Activated CD8-positive, alpha-beta memory T cell treated with anti-CD3 and anti-CD28 coated beads for 48 hours (primary cell): ENCODE measurements at places on chromosomes 2 and 18.

- DNase-seq, result no peak
Observed at GRCh38 chr2:113829761-113830160, 60.1 kb upstream of the ACTR3 start.

- no peak for DNase-seq
Observed at GRCh38 chr2:195307751-195308150, 349.3 kb upstream of the SLC39A10 start.

- DNase-seq, result no peak
Observed at GRCh38 chr2:73993376-73993775, 8.7 kb downstream of the TET3 start.

GRCh38 chr2:69164061-69164778 is 151.2 kb downstream of the ANTXR1 start:
- no peak for DNase-seq

DNA sequence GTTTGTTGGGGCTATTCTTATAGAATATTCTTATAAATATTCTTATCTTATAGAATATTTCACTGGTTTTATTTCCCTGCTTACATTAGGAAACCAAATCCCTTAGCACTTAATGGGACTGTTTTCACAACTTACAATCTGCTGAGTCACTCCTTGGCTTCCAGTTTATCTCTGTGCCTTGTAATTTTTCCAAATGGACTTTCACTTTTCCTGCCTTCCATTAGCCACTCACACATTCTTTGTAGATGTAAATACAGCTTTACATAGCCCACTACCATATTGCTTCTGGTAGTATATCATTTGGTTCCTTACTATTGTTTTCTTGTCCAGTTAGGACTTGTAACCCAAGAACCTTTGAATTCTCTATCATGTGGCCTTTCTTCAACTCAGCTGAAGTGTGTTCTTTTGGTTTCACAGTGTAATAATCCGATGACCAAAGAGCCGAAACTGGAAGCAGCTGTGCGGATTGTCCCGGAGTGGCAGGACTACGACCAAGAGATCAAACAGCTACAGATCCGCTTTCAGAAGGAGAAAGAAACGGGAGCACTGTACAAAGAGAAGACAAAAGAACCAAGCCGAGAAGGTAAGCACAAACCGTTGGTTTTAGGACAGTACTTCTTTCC is 96.1 kb downstream of the UGGT1 start:
- no peak for DNase-seq

DNA sequence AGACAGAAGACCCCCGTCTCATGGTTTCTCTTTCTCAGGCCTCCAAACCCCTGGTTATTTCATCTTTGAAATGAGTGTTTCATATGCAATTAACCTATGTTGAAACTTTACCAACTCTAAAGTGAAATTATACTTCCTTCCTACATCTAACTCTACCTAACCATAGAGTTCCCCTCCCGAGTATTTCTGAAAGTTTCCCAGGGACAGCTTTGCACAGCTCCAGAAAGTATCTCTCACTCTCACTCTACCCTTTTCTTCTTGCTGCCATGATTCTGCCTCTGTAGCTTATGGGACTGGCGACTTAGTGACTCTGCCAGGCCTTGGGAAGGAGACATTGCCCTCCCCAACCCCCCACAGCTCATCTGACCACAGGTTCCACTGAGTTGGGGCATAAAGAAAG is 107.9 kb downstream of the B3GNT2 start:
- DNase-seq, result no peak

DNA sequence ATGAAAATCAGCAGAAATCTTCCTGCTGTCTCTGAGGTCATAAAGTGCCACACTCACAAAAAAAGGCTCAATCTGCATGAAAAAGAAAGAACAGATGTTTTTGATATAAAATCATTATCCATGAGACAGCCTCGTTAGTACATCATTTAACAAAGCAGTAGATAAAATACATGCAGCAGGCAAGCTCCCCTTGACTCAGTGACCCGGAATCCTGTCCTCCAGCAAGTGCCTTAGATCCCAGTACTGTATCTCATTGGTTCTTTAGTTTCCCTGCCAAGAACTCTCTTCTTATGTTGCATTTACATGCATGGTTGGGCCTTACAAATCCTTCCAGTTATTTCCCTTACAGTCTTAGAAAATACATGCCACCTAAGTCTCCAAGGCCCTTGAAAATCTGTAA is 148.9 kb upstream of the CCDC195 start:
- no peak for DNase-seq

- DNase-seq, result no peak
Observed at GRCh38 chr2:104976603-104977120, 61.2 kb upstream of the MRPS9 start.

GRCh38 chr18:54647176-54647575 is 56.1 kb downstream of the DYNAP start:
- no peak for DNase-seq

- no peak for DNase-seq
Observed at GRCh38 chr2:174493549-174494331, 6.9 kb upstream of the GPR155 start.

- no peak for DNase-seq
Observed at GRCh38 chr2:230910546-230911177, 14.4 kb downstream of the GPR55 start.

GRCh38 chr2:168461178-168461941 is 5.3 kb downstream of the CERS6 start:
- DNase-seq, result no peak

DNA sequence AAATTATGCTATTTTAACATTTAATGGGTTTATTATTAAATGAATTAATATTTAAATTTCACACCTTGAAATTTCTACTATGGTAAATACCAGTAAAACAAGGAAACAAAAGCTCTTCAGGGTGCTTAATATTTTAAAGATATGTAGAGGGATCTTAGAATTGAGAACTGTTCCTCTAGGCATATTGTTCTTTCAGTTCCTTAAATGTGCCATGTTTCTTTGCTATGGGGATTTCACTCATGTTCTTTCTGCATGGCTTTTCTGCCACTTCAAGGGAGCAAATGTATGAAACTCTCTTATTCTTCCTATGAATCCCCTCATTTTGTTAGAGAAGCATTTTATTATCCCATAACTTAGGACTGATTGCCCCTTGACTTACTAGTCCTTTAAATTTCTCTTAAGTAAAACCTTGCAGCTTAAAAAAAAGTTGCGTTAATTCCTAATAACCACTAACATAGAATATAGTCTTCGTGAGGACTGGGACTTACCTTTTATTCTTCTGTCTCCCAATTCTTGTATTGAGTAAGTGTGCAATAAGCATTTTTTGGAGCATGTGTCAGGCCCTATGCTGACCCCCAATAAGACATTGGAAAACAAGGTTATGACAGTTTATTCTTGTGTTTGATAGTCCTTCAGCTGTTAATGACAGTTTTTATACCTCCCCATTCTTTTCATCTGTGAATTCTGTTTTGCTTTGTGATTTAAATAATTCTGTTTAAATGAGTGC is 95.7 kb downstream of the BIRC6 start:
- no peak for DNase-seq

GRCh38 chr2:227153758-227154486 is 10.1 kb downstream of the COL4A4 start:
- DNase-seq, result no peak

GRCh38 chr2:232668805-232669444 is 28.2 kb upstream of the GIGYF2 start:
- DNase-seq, result no peak

DNA sequence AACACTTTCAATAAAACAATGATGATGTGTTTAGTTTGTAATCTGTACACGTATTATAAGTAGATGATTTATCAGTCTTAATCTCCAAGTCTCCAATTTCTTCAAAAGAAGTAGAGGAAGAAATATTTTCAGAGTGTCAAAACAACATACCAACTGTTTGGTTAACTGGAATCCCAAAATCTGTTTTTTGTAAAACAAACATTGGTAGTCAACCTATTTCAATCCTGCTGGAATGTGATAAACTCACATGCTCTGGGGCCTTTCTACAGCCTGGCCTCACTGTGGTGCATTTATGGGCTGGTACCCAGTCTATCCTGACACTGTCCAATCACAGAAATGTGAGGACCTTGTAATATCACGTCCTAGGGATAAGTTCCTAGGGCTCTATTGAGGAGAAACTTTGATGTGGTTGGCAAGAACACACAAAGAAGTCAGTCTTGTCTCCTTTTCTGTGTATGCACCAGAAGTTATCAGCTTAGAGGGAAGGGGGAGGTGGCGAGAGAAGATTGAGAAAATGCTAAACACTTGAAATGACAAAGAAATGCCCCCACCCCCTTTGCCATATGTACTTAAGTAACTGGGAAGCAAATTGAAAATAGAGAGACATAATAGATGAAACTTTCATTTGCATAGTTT is 47.2 kb downstream of the PRKRA start:
- no peak for DNase-seq

GRCh38 chr2:205646680-205647079 is 35.6 kb upstream of the NRP2 start:
- no peak for DNase-seq

- no peak for DNase-seq
Observed at GRCh38 chr18:12258719-12259705, 4.9 kb downstream of the CIDEA start.

DNA sequence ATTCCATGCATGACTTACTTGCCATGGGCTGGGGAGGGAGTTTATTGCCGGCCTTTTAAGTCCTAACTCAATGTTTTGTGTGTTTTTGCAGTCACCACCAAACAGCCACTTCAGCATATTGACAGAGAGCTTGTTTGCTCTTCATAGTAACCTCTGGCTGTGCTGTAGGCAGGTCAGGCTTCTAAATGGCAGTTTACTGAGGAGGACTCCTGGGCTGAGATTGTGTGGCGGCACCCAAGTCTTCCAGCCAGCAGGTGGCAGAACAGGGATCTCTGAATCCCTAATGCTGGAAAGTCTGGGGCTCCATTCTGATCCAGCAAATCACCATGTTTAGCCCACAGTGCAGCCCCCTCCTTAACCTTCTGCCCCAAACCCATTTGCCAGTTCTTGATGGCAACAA is 121.2 kb downstream of the CAPN13 start:
- no peak for DNase-seq

DNA sequence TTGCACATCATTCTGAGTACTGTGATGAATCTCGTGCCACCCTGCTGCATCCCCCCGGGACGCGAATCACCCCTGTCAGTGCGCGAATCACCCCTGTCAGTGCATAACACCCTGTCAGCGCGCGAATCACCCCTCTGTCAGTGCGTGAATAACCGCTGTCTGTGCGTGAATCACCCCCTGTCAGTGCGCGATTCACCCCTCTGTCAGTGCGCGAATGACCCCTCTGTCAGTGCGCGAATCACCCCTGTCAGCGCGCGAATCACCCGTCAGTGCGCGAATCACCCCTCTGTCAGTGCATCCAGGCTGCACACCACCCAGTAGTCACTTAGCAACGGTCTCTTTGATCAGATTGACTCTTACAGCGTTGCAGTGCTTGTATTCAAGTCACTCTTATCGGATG is 134.4 kb upstream of the TPO start:
- DNase-seq, result no peak

GRCh38 chr18:57188851-57189557 is 42.1 kb downstream of the BOD1L2 start:
- no peak for DNase-seq

DNA sequence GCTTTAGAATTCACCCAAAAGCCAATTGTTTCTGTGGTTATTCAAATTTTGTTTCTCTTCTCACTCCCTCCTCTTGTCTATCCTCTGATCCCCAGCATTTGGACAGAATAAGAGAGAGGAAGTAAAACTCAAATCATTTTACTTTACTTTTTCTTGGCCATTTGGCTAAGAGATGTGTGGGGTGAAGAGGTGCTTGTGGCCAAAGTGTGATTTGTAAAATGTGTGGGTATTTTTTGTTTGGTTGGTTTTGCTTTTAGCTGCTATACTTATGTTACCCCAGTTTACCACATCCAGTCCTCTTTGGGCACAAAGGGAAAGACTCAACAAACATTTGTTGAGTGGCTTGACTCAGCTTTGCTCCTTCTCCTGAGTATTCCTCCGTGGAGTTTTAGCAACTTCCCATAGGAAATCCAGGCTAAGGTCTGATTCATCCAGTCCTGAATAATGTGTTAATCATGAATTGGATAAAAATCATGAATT is 109.1 kb upstream of the CYP1B1 start:
- DNase-seq, result no peak

- no peak for DNase-seq
Observed at GRCh38 chr2:233025706-233026105, 6.8 kb upstream of the NEU2 start.

DNA sequence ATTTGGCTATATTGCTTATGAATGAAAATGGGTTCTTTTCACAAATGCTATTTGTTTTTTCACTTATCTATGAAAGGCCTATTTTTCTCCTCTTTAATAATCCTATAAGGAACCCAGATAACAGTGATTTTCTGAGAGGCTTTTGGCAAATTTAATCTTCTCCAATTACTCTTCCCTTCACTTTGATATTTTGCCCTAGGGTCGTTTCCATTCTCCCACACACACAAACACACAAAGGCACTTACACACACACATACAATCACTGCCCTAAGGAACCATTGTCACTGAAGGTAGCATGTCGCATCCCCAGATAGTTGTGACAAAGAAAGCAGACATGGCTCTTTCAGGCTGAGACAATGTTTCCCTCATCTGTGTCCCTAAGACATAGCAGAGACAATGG is 170.1 kb upstream of the PGAP1 start:
- no peak for DNase-seq

GRCh38 chr2:17611036-17611435 is 70.5 kb downstream of the VSNL1 start:
- DNase-seq, result no peak

GRCh38 chr2:25743132-25743830 is 69.9 kb upstream of the DTNB start:
- no peak for DNase-seq

DNA sequence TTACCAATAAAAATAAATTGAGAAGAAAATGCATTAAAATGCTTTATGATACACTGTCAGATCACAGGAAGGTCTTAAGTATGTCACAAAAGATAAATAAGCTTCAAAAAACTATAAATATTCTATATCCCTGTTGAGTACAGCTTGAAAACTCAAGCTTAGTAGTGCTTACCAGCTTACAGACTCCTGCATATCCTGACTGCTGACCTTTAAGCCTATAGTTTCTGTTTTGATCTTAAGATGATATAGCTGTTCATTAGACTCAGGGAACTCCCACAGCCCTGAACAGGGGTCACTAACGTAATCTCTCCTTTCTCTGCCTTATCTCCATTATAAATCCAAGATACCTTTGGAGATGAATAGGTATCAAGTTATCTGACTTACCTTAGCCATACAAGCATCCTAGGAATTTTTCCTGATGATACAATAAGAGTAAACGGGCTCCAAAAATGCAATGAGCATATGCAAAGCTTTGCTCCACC is 93.7 kb upstream of the RBBP8 start:
- DNase-seq, result no peak

- no peak for DNase-seq
Observed at GRCh38 chr2:226427538-226428307, 371.9 kb downstream of the IRS1 start.

- DNase-seq, result no peak
Observed at GRCh38 chr2:53969285-53969967, 1.4 kb downstream of the PSME4 start.

GRCh38 chr2:120465989-120466703 is 120.2 kb downstream of the INHBB start:
- DNase-seq, result no peak

- no peak for DNase-seq
Observed at GRCh38 chr2:179995741-179996515, 11.2 kb downstream of the CWC22 start.

GRCh38 chr2:122136056-122136455 is 380.6 kb downstream of the TSN start:
- no peak for DNase-seq
